NCI-H1092 treated with DMSO at 0.1 percent for 48 hours (cell line): ENCODE measurements at places on chromosomes 1 and 21.

GRCh38 chr1:225476100-225476511 lies 48.3 kb upstream of the LBR start:
- DNase-seq = no peak

DNA sequence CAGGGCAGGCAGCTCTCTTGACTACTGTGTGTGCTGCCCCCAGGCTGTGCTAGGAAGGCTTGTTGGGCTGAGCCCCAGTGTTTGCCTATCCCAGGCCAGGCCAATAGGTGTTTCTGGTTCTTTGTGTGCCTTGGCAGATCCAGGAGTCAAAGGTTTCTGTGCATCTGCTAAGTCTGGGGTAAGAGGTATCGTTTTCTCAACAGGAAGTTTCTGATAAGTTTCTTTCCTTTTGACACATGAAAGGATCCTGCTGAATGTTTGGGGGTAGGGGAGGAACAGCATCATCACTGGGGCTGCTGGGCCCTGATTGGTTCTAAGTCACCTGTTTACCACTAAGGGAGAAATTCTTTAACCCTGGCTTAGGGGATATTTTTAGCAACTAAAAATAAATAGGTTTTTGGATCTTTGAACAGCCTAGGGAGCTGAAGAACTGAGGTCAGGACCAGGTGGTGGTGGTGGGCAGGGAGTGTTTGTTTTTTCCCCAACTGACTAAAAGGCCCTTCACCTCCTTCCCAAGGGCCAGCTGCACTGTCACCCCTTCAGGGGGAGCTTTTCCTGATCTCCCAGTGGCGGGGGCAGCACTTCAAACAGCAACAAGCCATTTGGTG lies 85.1 kb downstream of the KCNN3 start:
- no peak for DNase-seq

DNA sequence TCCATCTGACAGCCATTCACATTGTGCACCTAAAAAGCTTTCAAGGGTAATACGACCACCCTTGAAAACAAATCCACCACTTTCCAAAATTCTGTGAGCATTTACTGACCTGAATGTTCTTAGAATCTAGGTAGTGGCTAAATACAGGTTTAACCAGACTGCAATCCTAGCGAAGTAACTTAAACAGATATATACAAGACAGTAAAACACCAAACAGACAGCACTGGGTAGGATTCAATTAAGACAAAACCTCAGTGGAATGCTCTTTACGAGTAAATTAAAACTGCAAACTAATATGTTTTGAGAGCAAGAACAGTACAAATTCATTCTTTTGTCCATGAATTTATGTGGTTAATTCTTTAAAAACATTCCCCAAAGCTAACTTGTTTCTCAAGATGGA lies 354.2 kb upstream of the ESRRG start:
- no peak for DNase-seq

DNA sequence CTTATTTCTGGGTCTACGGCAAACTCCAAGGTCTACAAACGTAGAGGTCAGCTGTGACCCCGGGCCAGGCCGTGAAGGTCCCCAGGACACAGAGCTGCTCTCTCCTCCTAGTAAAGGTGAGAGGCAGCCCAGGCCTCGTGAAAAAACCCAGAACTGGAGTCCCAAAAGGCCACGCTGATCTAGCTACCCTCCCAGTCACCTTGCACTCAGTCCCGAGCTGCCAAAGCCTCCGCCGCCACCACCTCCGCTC lies 125 bp downstream of the ATP5PF start:
- no peak for DNase-seq

GRCh38 chr1:112527266-112528010 lies 18.7 kb downstream of the WNT2B start:
- DNase-seq = no peak

- DNase-seq = no peak
Measured at GRCh38 chr1:245679821-245680780, 525.3 kb downstream of the KIF26B start.

GRCh38 chr1:240878631-240879030 lies 266.7 kb upstream of the GREM2 start:
- DNase-seq = no peak

GRCh38 chr1:66439031-66439740 lies 94.8 kb upstream of the SGIP1 start:
- DNase-seq = no peak

DNA sequence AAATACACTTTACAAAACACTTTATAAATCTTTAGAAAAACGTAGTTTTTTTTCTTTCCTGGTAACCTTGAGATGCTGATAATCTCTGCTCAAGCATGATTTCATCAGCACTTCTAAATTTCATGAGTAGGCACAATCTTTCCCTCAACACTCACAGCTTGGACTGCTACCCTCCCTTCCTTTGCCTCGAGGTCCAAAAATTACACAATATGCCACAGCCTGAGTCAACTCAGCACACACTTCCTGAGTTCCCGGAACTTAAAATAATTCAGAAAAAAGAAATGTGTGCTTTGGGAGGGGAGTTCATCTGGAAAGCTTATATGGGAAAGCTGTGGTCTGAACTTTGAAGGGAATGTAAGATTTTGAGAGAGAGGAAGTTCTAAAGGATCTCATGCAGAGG lies 5.9 kb downstream of the CLCA2 start:
- no peak for DNase-seq

GRCh38 chr1:40064797-40065499 lies 24.4 kb downstream of the CAP1 start:
- DNase-seq = no peak

DNA sequence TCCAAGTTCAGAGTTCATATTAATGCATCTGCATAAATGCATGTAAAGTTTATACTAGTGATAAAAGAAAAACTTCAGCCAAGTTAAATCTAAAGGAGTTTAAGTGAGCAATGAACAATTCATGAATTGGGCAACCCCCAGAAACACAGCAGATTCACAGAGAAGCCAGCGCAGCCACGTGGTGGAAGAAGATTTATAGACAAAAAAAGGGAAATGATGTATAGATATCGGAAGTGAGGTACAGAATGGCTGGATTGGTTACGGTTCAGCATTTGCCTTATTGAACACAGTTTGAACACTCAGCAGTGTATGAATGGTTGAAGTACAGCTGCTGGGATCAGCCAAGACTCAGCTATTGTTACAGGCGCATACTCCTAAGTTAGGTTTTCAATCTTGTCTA lies 5.7 kb downstream of the AK5 start:
- no peak for DNase-seq

GRCh38 chr1:45787905-45788304 lies 15.5 kb upstream of the MAST2 start:
- no peak for DNase-seq

DNA sequence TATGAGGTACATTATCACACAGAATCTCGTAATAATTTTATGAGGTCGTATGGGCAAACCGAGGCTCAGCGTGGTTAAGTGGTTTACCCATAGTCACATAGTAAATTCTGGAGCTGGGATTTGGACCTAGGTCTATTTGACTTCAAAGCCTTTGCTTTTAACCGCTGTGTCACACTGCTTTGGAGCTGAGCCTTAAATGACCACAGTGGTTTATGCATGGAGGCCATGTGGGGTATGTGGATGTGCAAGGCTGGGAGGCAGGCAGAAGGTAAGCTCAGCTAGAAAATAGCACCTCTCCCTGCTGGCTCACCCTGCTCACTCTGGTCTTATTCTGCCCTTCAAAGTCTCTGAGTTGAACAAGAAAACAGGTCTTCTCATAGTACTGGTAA lies 269.5 kb downstream of the TRABD2B start:
- DNase-seq = no peak

DNA sequence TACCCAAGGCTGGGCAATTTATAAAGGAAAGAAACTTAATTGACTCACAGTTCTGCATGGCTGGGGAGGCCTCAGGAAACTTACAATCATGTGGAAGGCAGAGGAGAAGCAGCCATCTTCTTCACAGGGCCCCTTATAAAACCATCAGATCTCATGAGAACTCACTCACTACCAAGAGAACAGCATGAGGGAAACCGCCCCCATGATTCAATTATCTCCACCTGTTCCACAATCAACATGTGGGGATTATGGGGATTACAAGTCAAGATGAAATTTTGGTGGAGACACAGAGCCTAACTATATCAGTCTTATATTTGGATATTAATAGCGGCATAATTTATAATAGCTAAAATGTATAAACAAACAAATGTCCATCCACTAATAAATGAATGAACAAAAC lies 1123.7 kb upstream of the NCAM2 start:
- no peak for DNase-seq

- no peak for DNase-seq
Measured at GRCh38 chr1:12336413-12336812, 106.6 kb downstream of the VPS13D start.

GRCh38 chr1:202567738-202568137 lies 142.5 kb downstream of the SYT2 start:
- DNase-seq = no peak

DNA sequence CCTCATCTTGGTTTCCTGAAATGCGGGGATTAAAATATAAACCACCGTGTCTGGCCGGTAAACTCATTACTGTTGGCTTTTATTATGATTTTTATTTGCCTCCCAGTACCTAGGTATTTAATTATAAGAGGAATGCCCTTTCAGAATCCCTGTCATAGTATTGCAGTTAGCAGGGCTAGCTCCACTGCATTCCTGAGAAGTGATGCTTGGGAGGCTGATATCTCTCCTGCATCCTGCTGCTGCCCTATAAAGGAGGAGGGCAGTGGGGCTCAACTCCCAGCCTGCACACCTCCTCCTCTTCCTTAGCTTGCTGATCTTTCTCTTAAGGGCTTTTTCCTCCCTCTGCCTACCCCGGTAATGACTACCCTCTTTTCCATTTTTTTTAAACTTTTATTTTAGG lies 19.9 kb upstream of the DISC1 start:
- DNase-seq = no peak
